ENCODE measurements at places on chromosomes 3 and 15.

GRCh38 chr3:73228437-73228836, 167.0 kb downstream of the EBLN2 start:
- DNase-seq, result peak; percentile 14

- no peak for DNase-seq
These were observed 14.7 kb upstream of the DLL4 start for GRCh38 chr15:40914486-40914885.

- no peak for DNase-seq
These were observed 38.3 kb downstream of the WHAMM start for GRCh38 chr15:82847703-82848102.

GRCh38 chr3:51708216-51708845, 1.5 kb downstream of the GRM2 start:
- DNase-seq, result no peak

- DNase-seq, result no peak
These were observed 3.9 kb downstream of the THBS1 start for GRCh38 chr15:39584662-39585388.

GRCh38 chr15:51382787-51383186, 41.3 kb downstream of the GLDN start:
- peak; percentile 62 for DNase-seq

- no peak for DNase-seq
These were observed 338.9 kb upstream of the CFAP20DC start for GRCh38 chr3:59388555-59389270.

DNA sequence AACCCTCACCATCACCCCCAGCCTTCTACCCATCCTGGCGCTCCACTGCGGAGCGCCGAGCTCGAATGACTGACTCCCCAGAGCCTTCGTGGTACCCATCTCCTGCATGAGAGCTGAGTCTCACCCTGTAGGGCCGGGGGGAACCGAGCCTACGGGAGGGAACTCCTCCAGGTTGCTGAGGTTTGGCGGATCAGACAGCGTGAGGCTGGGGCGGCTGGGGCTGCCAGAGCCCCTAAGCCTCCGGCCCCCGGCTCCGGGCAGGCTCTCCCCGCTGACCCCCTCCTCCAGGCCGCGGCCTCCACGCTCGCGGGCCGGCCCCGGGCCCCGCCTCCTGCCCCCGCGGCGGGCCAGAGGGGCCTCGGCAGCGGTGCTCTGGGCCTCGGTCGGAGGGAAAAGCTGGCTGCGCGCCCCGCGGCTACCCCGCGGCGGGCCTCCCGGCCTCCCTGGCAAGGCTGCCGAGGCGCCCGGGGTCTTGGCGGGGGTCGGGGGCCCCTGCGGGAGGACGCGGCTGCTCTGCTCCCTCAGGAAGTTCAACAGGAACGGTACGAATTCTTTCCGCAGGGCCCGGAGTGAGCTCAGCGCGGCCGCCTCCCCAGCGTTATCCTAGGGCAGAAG, 643 bp downstream of the CDAN1 start:
- DNase-seq, result peak; percentile 3

DNA sequence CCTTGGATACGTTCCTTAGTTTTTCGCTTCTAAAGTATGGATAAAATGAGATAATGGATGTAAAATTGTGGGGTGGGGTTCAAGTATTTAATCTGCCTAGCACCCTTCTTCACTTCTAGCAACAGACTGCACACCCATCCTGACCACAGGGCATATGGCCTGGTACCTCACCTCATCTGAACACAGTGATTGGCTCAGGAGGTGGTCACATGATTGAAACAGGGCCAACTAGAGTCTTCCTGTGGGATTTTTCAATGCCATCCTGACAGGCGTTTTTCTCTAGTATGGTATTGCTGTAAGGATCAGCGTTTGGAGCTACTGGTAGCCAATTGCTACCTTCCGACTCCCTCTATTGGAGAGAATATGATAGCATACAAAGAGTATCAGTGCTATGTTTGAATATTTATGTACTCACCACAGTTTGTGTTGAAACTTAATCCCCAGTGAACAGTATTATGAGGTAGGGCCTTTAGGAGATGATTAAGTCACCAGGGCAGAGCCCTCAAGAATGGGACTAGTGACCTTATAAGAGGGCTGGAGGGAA, 172.2 kb downstream of the PPM1L start:
- peak; percentile 8 for DNase-seq

- peak; percentile 77 for DNase-seq
These were observed 17.7 kb downstream of the NTRK3 start for GRCh38 chr15:88238618-88239430.

DNA sequence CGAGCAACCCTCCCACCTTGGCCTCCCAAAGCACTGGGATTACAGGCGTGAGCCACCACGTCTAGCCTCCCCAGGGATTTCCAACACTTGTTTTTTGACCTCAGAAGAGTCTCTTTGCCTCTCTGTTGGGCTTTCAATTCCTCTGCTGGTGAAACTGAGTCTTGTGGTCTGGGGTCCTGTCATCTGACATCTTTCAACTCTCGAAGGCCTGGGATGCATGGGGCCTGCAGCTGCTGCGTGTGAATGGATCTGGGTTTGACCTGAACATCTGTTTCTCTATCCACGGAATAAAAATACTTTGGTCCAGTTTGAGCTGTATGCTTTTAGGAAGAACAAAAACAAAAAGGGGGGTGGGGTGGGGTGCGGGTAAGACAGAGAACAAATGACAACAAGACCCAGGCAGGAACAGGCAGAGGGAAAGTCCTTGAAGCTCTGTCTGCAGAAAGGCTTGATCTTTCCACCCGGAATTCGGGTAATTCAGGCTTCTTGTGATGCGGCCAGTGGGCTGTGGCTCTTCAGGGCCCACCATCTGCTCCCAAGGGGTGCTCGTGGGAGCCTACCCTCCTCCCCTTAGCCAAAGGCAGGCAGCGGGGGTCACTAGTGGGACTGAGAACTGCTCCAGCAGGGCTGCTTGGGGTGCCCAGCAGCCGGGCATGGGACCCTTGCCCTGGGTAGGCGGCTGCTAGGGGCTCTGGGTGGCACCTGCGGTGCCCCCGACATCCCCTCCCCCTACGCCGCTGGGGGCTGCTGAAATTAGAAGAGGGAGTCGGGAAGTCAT, 71.5 kb downstream of the SLC12A8 start:
- DNase-seq, result no peak

DNA sequence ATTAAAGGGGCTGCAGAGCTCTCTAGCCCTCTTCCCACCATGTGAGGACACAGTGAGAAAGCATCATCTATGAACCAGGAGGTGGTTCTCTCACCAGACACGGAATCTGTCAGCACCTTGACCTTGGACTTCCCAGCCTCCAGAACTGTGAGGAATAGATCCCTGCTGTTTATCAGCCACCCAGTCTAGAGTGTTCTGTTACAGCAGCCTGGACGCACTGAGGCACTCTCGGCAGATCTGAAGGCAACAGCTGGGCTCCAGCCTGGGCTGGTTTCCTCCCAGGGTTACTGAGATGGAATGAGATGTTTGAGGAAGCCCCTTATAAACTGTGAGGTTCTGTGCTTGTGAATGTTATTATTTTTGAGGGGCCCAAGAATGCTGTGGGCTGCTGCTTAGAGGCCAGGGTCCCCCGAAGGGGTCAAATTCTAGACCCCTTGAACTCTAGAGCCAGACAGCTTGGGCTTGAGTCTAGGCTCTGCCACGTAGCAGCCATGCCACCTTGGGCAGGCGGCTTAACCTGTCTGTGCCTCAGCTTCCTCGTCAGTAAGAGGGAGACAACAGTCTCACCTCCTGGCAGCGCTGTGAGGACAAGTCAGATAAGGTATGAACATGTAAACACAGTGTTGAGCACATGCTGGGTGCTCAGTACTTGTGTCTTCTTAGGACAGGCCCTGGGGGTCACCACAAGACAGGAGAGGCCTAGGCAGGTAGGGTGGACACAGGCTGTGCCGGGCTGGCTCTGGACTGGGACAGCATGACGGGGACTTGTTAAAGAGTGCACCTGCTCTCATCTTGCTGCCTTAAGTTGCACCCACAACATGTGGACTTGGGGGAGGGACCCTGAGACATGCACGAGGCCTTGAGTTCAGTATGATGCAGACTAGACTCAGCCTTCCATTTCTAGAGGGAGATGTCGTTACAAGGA, 49.2 kb downstream of the MGLL start:
- no peak for DNase-seq

- DNase-seq, result no peak
These were observed 211.9 kb upstream of the ARRDC4 start for GRCh38 chr15:97748576-97748975.

- no peak for DNase-seq
These were observed 2.6 kb upstream of the CHST13 start for GRCh38 chr3:126521122-126521891.

DNA sequence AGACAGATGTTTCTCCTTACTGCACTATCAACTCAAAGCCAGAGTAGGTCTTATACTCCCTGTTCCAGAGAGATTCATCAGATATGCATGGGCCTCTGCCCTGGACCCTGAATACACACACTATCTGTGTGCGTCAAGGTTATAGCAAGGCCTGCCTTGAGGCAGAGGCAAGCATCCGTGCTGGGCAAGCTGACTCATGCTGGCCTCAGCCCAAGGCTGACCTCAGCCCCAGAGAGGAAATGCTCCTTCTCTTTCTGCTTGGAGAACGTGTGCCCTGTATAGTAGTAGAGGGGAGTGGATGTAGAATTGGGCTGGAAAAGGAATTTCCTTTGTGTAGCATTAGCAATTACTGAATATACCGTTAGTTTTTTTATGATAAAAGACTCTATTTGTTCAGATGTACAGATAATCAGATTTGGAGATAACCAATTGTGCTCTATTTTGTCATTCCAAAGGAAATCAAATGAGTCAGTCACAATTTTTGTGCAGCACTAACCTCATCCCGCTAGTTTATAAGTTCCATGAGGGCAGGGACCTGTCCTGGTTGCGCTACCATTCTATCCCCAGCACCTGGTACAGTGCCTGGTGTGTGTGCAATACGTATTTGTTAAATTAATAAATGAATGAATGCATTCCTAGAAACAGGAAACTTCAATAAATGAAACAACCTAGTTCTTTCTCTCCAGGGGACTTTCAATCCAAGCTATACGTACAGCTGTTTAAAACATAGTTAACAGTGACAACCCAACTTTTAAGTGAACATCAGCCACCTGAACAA, 13.3 kb upstream of the PAQR9 start:
- DNase-seq, result peak; percentile 90

DNA sequence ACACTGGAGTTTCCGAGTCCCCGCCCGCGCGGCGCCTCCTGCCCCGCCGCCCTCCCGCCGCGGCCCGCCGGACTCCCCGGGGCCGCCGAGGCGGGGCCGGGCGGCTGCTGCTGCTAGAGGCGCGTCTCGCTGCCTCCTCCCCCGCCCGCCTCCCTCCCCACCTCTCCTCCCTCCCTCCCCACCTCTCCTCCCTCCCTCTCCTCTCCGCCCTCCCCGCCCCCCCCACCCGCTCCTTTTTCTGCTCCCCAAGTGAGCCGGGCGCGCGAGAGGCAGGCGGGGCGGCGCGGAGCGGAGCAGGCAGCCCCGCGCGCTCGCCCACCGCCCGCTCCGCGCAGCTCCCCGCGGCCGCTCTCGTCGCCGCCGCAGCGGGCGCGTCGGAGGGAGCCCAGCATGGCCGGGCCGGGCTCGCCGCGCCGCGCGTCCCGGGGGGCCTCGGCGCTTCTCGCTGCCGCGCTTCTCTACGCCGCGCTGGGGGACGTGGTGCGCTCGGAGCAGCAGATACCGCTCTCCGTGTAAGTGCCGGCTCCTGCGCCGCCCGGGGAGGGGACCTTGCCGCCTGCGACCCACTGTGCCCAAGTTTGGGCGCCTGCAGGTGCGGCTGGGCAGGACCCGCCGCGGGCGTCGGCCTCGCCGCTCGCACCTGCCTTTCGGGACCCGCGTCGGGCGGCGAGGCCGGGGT, at the start of gene CACNA2D3:
Gene CACNA2D3 (plus strand): TSS at position 229 of the 679 bp plus-strand sequence.
- DNase-seq, result no peak

DNA sequence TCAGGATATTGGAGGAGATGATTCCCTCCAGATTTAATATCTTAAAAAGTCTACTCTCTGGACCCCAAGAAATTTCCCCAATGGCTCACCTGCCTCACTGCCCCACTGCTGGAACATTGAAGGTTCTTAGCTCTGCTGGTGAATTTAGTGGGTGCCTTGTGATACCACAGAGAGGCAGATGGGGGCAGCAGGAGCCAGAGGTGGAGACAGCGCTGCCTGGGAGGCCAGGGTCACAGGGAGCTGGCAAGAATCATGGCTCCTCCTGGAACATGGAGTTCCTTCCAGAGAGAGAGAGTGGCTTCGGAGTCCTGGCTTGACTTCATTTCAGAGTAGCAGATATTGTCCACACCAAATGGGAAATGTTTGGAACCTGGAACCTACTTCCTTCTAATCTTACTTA, 263.5 kb upstream of the CFAP20DC start:
- peak; percentile 45 for DNase-seq

GRCh38 chr15:81749716-81750375, 296.0 kb downstream of the MEX3B start:
- no peak for DNase-seq

- DNase-seq, result no peak
These were observed 14.5 kb downstream of the TIPARP start for GRCh38 chr3:156688632-156689452.

- no peak for DNase-seq
These were observed 61.0 kb downstream of the IQSEC1 start for GRCh38 chr3:13012221-13012691.

- DNase-seq, result no peak
These were observed 128.4 kb downstream of the CTNNB1 start for GRCh38 chr3:41327718-41328117.

DNA sequence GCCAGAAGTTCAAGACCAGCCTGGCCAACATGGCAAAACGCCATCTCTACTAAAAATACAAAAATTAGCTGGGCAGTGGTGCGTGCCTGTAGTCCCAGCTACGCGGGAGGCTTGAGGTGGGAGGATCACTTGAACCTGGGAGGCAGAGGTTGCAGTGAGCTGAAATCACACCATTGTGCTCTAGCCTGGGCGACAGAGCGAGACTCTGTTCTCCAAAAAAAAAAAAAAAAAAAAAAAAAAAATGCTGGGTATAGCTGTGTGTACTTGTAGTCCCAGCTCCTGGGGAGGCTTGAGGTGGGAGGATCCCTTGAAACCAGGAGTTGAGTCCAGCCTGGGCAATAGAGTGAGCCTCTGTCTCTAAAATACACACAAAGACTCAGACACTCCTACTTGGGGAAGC, 32.0 kb downstream of the PPP1R2 start:
- no peak for DNase-seq

- no peak for DNase-seq
These were observed 173.6 kb downstream of the PLD1 start for GRCh38 chr3:171636666-171637065.

DNA sequence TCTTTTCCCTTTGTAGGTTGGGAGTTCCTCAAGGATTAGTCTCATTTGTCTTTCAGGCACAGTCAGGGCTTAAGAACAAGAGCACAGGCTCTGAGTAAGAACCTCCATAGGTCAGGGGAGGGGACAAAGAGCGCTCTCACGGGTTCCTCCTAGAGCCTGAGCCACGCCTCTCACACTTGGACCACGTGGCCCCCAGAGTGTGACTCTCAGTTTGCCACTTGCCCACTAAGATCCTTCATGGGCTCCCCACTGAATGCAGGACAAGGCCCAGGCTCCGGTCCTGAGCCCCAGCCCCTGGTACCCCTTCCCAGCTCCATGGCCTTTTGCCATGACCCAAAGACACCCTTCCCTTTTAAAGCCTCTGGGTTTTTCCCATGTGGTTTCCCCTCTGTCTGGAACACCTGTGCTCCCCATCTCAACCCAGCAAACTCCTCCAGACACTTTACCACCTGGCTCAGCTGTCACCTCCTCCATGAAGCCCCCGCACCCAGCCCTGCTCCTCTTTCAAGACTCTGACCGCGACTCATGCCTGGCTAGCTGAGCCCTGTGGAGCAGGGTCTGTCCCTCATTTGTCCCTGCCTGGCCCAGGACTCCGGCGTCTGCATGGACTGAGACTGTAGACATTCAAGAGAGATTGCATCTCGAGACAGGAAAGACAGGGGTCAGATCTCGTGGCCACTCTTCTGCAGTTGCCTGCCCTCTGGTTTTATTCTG, 32.7 kb downstream of the IQSEC1 start:
- DNase-seq, result no peak

Measured in fibroblast of upper back skin (primary cell).